NCI-H774 (cell line): ENCODE measurements at places on chromosomes 2 and 18.

DNA sequence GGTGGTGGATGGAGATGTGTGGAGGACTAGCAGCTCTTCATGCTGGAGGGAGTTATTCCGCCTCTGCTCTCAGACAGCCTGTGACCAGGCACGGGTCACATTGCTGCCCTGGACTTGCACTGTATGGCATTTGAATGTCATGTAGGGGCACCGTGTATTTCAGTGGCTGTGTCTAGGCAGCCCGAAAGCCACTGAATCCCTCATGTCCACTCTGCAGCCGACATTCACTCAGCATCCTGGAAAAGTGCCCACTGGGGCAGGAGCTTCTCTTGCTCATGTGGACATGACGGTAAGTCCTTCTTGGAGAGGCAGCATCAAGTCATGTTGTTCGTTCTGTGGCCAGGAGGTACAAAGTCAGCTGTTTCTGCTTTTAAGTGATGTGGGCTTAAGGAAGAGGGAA, 127.9 kb downstream of the SH3RF3 start:
- DNase-seq, result no peak

DNA sequence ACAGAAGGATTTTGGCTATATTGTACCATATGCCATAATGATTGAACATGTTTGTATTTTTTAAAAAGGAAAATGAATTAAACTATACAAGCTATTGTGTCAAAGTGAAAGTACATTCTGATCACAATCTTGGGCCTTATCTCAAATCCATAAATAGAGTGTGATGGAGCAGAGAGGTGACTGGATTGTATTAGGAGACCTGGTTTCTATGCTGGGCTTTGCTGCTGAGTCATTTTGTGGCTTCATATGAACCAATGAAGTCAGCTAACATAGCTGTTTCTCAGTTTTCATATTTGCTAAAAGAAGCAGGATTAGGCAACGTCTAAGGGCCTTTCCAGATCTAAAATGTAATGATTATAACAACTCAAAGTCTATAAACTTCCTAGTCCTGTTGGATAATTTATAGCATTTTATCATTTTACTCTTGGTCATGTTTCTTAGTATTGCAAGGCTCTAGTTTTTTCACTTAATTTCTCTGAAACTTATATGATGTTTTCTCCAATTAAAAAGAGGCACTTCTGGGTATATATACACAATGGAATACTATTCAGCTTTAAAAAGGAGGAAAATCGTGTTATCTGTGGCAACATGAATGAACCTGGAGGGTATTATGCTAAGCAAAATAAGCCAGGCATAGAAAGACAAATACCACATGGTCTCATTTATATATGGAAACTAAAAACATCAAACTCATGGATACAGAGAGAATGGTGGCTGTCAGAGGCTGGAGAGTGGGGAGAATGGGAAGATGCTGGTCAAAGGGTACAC, 112.3 kb downstream of the MEP1B start:
- no peak for DNase-seq

- DNase-seq, result no peak
Observed at GRCh38 chr2:97739893-97740245, 26.5 kb downstream of the ZAP70 start.

DNA sequence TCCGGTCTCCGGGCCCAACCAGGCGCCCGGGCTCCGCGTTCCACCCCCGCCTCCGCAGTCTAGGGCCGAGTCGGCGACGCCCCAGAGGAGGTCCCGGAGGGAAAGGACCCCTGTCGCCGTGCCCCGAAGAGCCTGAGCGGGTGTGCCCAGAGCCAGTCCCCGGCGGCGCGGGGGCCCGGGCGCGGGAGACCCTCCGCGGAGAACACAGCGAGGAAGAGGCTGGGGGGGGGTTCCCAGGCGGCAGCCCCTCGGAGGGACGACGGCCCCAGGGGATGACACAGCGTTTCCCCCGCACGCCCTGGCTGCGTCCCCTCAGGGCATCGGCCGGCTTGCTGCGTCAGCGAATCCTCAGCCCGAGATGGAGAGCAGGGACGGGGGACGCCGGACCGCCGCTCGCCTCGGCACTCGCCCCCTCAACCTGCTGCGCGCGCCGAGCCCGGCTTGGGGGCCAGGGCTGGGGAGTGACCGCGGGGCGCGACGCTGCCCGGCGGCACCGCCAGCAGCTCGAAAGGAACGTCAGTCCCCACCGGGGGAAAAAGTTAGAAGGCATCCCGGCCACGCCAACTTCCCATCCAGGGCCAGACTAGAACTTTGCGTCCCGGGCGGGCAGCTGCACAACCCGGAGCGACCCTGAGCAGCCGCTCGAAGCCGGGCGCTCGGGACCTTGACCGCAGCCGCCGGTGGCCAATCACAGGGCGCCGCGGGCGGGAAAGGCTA, 711 bp downstream of the SFXN5 start:
- peak; percentile 30 for DNase-seq

DNA sequence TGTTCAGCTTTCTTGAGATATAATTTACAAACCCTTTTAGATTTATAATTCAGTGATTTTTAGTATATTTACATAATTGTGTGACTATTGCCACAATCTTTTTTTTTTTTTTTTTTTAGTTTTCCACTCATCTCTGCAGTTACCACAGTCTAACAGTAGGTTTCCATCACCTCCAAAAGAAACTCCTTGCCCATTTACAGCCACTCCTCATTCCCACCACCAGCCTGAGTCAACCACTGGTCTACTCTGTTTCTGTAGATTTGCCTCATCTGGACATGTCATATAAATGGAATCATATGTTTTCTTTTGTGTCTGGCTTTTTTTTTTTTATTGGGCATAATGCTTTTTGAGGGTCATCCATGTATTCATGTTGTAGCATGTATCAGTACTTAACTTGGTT, 16.1 kb downstream of the MTX2 start:
- DNase-seq, result no peak

GRCh38 chr18:74414953-74415515, 42.1 kb downstream of the DIPK1C start:
- DNase-seq, result no peak

GRCh38 chr2:109212836-109213563, 84.0 kb downstream of the SH3RF3 start:
- DNase-seq, result no peak

DNA sequence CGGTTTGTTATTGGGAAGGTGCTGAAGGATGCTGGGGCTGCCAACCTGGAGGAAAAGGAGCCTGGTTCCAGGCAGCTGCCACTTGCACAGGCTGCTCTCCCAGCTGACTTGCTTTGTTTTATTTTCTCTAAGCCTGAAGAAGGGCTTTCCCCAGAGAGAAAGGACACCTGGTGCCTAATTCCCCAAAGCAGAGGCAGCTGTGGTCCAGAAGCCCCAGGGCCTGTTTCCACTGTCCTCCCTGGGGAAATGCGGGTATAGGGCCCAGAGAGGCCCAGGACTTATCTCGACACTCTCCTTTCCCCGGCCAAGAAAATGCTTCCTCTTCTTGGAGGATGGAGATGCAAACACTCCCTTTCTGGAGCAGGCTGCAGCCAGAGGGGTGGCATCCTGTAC, 30.1 kb downstream of the INO80C start:
- DNase-seq, result no peak

DNA sequence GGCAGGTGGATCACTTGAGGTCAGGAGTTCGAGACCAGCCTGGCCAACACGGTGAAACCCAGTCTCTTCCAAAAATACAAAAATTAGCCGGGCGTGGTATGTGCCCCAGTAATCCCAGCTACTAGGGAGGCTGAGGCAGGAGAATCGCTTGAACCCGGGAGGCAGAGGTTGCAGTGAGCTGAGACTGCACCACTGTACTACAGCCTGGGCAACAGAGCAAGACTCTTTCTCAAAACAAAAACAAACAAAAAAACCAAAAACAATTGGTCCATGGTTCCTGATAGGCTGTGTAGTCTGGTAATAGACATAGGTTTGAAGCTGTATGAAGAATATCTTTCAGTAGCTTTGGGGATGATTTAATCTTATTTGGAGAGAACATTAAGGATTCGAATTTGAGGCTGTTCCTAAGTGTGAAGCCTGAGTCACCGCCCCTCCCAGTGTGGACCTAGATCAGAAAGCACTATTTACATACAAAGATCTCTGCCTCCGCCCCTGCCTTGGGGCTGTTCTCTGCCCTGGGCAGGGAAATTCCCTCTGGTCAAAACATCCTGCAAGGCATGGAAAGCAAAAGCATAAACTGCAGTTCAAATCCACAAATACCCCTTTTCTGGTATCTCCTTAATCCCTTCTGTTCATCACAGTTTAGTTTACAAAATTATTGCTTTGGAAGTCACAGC, 52.8 kb upstream of the PMAIP1 start:
- no peak for DNase-seq

DNA sequence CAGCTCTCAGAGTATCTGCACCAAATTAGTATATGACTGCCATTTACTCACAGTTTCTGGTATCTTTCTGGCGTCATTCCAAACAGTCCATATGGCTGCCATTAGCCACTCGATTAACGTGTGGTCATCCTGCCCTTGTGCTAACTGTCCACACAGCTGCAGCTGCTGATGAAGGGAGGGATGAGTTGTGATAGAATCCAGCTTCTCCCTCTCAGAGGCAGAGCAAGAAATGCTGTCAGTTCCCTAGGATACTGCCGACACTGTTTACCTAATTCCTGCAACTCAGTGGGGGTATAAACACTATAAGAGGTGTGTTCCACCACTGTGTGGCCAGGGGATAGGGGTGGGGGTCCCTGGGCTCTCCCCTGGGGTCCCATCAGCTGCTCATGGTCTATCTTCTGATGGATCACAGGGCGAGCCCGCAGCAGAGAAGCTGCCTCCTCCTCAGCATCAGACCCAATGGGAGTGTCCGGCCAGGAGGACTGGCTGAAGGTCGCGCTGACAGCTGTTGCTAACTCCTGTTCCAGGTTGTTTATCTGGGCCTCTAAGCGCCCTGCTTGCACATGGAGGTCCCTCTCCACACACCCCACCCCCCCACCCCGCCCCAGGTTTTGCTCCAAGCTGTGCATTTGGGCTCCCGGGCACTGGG, 17.3 kb upstream of the KLHL23 start:
- DNase-seq, result peak; percentile 29

DNA sequence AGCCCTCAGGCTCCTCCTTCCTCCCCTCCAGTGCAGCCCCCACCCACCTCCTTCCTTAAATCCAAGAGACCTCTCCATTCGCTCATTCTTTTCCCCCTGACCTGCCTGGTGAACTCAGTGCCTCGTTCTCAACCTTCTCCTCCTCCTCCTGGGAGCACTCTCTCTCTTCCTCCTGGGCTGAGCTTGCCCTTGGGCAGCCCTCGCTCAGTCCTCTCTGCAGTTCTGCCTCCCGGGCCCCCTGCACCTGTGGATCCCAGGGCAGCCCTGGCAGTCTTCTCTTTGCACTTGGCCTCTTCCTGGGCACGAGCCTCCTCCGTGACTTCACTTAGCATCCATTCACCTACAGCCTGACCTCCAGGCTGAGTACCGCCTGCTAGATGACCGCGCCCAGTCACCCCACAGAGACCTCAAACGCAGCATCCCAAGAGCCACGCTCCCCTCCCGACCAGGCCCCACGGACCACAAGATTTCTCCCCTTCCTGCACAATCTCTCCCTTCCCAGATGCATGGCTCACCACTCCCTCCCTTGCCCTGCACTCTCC, 58.9 kb upstream of the ID2 start:
- DNase-seq, result no peak

GRCh38 chr2:137865954-137866540, 98.2 kb upstream of the HNMT start:
- peak; percentile 50 for DNase-seq

DNA sequence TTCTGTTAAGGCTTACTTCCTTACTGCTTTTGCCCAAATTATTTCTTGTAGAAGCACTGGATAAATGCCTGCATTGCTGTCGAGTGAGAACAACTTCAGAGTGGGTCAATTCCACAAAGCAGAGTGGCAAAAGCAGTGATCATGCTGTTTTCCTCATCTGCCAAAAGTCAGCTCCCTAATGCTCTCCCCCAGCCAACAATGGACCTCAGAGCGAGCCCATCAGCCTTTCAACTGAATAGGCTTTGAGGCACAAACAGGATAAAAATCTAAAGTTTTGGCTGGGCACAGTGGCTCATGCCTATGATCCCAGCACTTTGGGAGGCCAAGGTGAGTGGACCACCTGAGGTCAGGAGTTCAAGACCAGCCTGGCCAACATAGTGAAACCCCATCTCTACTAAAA, 222.7 kb downstream of the TCF4 start:
- no peak for DNase-seq

- no peak for DNase-seq
Observed at GRCh38 chr18:31185186-31185950, 22.7 kb upstream of the DSC1 start.

DNA sequence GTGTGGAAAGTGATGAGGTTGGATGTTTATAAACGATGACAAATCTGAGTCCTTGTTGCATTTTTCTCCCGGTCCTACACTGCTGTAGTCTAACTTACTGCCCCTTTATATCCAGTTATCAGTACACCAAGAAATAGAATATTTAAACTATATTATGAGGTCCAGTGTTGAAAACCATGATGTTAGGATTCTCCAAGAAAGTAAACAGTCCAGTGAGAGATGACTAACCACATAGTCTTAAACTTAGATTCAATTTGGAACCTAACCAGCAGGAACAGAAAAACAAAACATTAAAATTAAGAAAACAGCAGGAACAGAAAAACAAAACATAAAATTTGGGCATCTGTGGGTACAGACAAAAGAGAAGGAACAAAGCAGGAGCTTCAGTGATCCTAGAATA, 143.2 kb downstream of the TPGS2 start:
- DNase-seq, result no peak

DNA sequence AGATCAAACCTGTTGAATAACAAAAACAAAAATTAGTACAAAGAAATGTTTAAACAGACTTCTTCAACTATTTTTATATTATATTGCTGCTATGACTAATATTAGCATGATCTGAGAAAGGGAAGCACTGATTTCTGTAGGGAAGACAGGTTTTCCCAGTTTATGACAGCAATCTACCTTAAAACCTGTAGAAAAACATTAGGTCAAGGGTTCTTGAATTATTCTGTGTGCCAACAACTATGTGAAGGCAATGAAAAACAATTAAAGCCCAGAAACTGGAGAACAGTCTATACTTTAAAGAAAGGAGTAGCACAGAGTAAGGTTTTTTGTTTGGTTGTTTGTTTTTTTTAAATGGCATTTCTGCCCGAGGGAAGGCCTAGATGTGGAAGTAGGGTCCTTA, 23.3 kb downstream of the PUM2 start:
- no peak for DNase-seq

DNA sequence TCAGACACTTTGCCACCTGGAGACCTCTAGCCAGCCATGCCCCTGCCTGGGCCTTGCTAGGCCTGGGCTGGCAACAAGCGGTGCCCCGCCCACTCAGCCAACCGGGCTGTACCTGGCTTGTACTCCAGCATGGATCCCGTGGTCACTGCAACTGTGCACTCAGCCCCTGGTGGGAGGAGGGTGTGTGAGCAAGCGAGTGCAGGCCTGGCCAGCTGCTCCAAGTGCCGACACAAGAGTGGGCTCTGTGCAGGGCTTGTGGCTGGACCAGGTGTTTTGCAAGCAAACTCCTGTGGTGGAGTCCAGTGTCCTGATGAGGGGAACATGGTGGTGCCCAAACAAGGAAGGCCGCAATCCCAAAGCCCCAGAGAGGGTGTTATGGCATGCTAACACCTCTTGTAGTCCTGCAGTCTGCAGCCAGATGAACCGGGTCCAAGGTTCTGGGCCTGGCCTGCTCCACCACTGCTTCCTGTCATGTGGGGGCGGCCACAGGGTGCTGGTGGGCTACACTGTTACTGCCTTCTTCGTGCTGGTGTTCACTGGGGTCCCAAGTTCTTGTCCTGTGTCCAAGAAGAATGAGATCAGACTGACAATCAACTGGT, 60.1 kb upstream of the CD28 start:
- no peak for DNase-seq
